WTC11 (cell line): ENCODE measurements at places on chromosomes 2 and 18.

GRCh38 chr2:238796223-238796885 is 51.5 kb upstream of the TWIST2 start:
- DNase-seq, result no peak

DNA sequence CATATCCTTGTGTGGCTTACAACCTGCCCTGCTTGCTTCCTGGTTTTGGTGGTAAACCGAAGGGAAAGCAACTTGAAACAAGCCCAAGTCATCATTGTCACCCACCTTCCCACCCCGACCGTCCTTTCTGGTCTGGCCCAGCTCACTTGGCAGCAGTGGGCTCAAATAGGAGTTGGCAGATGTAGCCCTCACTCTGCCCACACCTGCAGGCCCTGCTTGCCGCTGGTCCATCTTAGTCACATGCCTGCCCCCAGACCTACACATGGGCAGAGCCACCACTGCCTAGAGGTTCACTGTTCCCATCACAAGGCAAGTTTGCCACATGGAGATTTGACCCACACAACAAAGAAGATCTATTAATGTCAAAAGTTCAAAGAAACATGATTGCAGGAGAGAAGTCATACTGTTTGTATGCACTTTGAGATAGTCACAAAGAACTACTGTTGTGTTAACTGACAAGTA is 9.3 kb downstream of the EIPR1 start:
- no peak for DNase-seq

DNA sequence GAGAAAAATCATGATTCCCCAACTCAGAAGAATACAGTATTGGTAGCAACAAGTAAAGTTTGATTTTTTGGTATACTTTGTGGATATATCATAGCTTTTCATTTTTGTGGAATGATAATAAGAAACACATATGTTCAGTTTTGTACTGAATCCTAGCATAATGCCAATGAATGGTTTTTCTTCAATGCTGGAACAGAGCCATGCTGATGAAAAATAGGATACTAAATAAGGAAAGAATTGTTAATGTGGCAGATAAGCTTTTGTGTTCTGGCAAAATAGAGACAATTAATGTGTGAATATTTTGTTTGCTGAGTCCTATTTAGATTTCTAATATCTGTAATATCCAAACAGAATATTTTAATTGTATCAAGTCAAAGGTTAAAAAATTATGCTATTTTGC is 21.9 kb downstream of the CD28 start:
- no peak for DNase-seq

DNA sequence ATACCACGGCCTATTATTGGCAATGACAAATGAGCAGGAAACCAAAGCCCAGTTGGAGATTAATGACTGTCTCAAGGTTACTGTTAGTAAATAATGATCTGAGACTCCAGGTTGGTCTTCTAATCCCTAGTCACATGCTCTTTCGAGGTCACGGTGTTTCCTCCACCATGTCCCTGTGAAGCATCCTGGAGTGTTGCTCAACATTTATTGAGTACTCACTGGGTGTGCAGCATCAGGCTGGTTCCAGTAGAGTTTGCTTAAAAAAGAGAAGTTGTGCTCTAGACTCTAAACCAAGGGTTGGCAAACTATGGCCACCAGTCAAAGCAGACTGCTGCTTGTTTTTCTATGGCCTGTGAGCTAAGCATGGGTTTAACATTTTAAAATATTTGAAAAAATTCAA is 263.8 kb upstream of the ATP5MC3 start:
- DNase-seq, result no peak

- no peak for DNase-seq
Observed at GRCh38 chr2:27353762-27354596, 2.6 kb downstream of the GTF3C2 start.

DNA sequence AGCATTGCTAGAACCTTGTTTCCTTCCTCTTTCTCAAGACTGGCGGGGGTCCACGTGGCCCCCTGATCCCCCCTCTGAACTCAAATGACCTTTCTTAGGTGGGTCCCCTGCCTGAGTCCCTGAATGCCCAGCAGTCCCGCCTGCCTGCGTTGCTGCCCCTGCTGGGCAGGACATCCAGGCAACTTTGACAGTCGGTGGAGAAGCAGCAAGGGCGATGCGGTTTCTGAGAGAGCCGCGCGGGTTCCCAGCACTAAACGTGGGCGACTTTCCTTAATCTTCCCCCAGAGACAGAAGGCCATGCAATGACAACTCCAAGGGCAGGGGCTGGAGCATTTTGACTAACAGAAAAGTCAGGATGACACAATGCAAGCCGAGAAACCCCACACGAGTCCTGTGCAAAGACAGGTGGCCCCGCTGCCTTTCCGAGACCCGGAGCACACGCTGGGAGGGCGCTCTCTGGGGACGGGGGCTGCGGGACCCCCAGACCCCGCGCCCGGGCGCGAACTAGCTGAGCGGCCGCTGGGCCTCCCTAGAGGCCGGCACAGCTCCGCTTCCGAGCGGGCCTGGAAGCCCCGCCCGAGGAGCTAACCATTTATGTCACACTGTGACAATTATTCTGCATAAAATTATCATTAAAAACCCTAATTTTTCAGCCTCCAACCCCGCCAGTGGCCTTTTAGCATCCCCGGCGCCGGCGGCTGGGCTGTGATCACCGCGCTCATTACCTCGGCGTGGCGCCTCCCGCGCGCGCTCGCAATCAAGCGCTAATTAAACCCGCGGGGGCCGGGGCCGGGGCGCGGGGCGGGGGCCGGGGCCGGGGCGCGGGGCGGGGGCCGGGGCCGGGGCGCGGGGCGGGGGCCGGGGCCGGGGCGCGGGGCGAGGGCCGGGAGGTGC is 27.4 kb downstream of the ASB18 start:
- DNase-seq, result no peak

DNA sequence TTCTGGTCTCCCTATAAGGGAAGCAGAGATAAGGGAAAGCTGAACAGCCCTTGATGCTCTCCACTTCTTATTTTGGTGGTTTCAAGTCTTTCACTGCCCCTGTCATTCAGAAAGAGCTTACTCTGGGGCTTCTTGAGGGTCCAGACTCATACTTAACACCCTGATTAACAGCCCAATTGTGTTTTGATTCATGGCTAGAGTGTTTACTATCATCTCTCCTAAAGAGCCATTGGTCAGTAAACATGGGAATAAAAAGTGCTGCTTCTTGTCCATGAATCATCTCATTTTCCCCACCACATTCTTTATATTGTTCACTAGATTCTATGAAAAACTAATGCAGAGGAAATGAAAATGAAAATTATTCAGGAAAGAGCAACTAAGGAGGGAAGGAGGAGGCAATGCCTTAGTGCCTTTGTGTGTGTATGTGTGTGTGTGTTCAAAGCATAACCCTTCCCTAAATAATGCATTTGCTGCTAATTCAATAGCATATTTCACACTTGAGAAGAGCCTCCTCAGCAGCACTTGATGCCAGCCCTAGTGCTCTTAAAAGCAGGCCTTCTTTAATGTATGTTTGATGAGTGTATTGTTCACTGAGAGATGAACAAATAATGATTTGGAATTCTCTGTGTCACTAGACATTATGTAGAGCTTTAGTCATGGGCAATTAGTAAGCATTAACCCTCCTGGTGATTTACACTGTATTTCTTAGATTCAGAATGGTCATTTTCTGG is 63.5 kb downstream of the DCC start:
- no peak for DNase-seq

DNA sequence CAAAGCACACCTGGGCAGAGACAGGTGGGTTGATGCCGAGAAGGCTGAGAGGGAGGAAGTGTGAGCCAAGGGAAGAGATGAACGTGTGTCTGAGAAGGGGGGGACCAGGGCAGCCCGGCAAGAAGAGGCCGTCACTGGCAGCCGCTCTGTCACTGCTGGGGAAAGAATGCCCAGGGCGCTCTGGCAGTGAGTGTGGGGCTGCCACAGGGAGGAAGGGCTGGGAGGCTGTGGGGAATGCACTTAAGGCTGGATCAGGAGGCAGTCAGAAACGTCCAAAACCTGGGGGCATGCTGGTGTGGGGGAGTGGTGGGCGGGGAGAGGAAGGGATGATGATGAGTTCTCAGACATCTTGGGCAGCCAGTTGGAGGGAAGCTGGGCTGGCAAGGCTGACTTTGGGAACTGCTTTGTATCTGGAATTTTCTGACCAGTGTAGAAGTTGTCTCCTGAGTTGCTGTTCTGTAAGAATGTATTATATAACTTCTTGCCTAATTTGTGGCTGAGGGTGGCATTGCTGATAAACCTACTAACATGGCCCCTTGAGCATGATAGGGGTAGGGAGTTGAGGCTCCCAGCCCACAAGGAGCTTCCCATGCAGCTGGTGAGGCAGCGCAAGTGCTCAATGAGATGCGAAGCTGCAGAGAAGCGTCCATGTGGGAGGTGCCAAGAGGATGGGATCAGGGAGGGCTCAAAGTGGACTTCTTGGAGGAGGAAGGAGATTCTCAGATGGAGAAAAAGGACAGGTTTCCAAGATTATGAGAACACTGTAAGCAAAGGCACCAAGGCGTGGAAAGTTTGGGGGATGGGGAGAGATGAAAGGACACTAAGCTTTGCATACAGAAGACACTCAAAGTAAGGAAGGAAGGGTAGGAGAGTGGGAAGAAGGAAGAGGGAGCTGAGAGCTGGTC is 185.1 kb upstream of the HAAO start:
- DNase-seq, result no peak

DNA sequence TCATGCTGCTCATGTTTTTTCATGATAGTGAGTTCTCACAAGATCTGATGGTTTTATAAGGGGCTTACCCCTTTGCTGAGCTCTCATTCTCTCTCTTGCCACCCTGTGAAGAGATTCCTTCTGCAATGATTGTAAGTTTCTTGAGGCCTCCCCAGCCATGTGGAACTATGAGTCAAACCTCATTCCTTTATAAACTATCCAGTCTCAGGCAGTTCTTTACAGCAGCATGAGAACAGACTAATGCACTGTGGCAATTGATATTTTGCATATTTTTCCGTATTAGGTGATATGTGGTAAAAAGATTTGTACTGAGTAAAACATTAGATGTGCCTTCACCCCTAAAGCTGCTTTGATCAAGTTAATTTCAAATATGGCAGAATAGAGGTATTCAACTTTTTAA is 48.8 kb downstream of the RAB27B start:
- no peak for DNase-seq

DNA sequence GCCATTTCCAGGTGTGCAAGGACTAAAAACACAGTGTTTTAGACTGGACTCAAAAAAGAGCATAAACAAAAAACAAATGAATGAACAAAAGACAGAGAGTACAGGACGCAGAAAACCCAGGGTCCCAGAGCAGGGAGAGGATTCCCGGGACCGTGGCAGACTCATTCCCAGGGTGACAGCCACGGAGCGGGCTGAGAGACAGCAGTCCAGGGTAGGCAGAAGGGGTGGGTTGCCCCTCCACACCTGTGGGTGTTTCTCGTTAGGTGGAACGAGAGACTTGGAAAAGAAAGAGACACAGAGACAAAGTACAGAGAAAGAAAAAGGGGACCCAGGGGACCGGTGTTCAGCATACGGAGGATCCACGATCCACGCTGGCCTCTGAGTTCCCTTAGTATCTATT is 273.4 kb downstream of the EIPR1 start:
- no peak for DNase-seq

DNA sequence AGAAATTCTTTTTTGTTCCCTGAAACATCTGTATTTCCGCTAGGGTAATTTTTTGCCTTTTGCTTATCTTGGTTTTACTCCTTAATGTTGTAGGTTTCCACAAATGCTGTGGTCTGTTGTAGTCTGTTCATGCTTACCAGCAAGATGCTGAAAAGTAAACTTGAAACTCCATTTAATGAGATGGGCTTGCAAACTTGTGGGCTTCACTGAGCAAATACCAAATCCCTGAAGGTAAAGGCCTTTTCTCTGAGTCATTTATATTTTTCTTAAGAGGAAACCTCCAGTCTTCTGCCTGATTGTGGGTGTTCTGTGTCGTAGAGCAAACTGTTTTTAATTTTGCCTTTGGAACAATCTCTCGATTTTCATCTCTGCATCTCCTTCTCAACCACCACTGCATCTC is 9.3 kb downstream of the SP140 start:
- DNase-seq, result no peak

- no peak for DNase-seq
Observed at GRCh38 chr18:63224630-63225029, 94.9 kb downstream of the BCL2 start.

DNA sequence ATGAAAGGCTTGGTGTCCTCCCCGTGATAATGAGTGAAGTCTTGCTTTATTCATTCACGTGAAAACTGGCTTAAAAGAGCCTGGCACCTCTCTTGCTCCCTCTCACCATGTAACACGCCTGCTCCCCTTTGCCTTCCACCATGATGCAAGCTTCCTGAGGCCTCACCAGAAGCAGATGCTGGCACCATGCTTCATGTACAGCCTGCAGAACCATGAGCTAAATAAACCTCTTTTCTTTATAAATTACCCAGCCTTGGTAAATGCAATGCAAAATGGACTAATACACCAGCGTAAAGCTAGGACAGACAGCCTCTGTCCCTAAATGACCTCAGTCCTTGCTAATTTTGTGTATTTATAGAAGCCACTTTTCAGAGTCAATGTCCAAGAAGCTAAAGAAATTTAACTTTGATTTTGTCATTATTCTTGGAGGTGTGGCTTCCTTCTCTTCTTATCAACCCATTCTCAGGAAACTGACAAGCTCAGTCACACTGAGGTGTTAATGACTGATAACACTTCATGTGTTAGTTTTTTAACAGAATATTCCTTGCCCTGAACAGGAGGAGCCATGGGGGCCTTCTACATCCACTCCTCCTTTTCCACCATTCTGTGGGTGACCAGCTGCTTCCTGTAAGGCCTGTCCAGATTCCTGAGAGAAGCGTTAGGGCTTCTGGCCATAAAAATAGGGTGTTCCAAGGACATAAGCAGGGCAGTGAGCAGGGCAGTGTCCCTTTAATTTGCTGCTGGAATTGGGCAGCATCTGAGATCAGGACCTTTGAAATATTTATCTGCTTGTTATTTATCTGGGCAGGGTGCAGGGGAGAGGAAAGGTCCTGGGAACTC is 38.0 kb upstream of the EPAS1 start:
- no peak for DNase-seq

DNA sequence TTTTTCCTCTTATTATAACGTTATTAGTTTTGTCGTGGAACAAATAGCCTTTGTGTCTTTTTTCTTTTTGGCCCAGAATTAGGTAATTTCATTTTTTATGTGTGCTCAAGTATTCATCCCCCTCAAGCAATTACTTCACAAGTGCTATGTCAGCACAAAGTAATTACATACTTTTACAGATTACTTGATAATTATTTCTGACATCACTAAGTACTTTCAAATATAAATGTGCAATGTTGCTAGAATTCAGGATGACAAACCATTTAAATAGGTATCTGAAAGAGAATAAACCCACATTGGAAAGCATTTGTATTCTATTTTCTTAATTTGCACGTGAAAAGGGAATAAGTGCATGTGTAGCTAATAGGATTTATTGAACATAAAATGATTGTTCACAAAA is 238.2 kb downstream of the CDH7 start:
- DNase-seq, result no peak
